LHCN-M2 (cell line): ENCODE measurements at places on chromosomes 7 and 10. TPM values are rescaled to one million over a fixed set of nuclear protein-coding genes. Genes with fewer than 3 reads are reported as not detected.

DNA sequence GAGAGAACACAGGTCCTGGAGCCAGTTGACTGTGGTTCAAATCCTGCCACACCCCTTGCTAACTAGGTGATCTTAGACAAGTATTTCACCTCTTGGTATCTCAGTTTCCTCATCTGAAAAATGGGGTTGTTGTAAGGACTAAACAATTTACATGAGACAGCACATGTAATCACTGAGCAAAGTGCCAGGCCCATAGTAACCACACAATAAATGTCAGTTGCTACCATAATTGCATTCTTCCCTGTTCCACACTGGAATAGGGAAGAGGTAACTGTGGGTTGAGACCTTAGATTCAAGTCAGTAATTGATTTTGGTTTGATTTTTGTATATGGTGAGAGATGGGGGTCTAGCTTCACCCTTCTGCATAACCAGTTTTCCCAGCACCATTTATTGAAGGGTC, 91.4 kb upstream of the PDLIM1 start:
- DNase-seq: no peak

- no peak for DNase-seq
Observed at GRCh38 chr7:32299133-32299702, 191.0 kb downstream of the LSM5 start.

Gene FRMD4A
- total RNA-seq: 34.8 and 39.0 TPM in 2 replicates

GRCh38 chr10:68471063-68471585, 649 bp downstream of the DNA2 start:
- DNase-seq: peak; percentile 4

Gene ABCB4
- not detected in 2 replicates for total RNA-seq

GRCh38 chr10:106775127-106775526, 389.4 kb downstream of the SORCS1 start:
- no peak for DNase-seq

DNA sequence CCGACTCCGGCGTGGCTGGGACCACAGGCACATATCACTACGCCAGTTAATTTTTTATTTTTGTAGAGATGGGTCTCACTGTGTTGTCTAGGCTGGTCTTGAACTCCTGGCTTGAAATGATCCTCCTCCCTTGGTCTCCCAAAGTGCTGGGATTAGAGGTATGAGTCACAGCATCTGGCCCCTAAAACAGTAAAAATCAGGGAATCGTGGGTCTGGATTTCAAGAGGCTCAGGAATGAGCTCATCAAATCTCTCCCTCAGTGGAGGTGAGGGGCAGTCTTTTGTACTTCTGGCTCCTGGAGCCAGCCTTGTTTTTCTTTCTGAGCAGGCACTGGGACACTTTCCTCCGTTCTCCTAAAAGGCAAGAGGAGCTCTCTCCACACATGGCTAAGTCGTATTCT, 32.1 kb upstream of the RHEB start:
- no peak for DNase-seq

- peak; percentile 6 for DNase-seq
Observed at GRCh38 chr7:135098391-135098790, 49.5 kb upstream of the TMEM140 start.

Gene ZNF398
- 14.9 and 17.1 TPM in 2 replicates for total RNA-seq

- peak; percentile 77 for DNase-seq
Observed at GRCh38 chr7:55593515-55594318, 21.4 kb upstream of the VOPP1 start.

DNA sequence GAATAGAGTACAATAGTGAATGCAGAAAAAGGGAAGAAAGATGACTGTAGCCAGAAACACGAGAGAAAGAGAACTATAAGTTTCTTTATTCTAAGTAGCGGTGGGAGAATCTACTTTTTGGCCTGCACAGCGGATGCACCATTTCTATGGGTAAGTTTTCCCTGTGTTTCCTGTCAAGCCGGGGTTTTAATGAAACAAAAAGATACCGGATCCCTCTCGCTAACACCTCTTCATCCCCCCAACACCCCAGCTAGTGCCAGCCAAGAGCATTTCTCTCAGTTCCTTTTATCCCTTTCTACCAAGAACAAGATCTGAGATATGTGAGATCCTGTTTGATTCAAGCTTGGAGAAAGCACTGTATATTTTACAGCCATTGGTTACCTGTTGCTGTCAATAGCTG, 14.7 kb downstream of the PTPRZ1 start:
- DNase-seq: no peak

Gene GHRHR
- not detected in 2 replicates for total RNA-seq

- no peak for DNase-seq
Observed at GRCh38 chr7:43249823-43250145, 137.3 kb downstream of the HECW1 start.

- DNase-seq: no peak
Observed at GRCh38 chr10:1377231-1377630, 321.0 kb downstream of the WDR37 start.

GRCh38 chr10:59950105-59950504, 43.7 kb upstream of the CCDC6 start:
- no peak for DNase-seq

DNA sequence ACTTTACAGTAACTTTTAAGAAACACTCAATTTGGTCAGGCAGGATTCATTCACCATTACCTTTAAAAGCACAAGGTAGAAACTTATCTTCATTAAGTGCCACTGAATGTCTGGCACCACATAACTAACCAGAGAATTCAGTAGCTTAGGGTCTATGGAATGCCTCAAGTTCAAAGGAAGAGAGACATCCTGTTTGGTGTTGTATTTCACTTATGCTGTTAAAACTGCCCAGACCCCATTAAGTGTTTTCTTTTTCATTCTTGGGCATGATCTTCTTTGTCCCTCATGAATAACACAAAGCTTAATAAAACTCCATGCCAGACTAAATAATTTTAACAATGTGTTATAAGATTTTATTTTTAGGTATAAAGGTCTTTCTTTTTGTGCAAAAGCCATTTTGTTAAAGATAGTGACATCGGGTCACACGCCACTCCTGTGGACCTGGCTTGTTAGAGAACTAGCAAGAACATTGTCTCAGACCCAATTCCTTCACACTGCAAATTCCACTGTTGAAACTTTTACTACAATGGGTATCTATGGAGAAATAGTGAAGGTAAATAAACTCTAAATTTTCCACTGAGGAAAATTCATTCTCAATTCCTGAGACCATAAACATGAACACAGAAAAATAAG, 221.0 kb downstream of the TWIST1 start:
- DNase-seq: peak; percentile 50

- no peak for DNase-seq
Observed at GRCh38 chr10:106011250-106011649, 1153.3 kb downstream of the SORCS1 start.

DNA sequence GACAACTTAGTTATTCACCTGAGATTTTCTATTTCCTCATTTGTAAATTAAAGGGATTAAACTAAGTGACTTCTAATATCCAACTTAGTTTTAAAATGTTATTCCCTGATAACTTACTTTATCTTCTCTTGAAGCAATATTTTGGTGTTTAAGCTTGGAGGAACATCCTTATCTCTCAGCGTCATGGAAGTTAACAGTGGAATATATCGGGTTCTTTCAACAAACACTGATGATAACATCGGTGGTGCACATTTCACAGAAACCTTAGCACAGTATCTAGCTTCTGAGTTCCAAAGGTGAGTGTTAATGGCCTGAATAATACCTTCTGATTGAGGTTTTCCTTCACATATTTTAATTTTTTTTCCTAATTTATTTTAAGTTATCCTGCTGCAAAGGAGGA, 14.1 kb downstream of the HSPA14 start:
- DNase-seq: no peak

DNA sequence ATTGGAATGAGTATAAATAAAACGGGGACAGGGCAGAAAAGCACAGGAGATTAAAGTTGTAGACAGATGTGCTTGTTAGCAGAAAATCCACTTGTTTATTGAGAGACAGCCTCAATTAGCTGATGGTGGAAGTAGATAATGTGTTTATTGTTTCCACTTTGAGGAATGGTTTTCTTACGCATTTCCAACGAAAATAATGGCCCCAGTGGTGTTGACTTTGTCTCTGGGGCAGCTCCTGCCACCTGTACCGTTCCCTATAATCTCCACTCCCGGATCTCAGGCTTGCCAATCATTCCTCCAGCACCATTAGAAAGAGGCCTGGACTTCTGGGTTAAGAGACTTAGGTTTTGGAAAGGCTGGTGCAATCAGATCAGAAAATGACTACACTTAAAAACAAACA, 638.7 kb downstream of the PARD3 start:
- DNase-seq: no peak

DNA sequence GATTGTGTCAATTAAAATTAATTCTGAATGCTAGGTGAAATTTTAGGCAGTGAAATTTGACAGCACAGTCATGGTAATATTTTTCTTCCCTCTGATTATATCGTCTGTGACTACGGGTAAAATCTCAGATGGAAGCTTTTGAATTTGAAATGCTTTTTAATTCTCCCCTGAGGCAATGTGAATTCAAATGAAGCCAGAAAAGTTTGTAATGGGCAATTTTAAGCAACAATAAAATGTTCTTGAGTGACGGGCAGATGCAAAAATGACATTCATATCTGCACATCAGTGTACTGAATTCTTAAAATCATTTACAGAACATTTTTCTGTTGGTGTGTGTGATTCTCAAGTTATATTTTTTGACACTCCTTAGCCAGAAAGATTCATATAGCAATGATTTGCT, 134.5 kb downstream of the NSUN6 start:
- DNase-seq: no peak

Gene SEMA3A
- total RNA-seq: 11.8 and 14.7 TPM in 2 replicates

- no peak for DNase-seq
Observed at GRCh38 chr7:133022661-133023060, 59.2 kb downstream of the CHCHD3 start.

Gene GNAT3
- not detected in 2 replicates for total RNA-seq

DNA sequence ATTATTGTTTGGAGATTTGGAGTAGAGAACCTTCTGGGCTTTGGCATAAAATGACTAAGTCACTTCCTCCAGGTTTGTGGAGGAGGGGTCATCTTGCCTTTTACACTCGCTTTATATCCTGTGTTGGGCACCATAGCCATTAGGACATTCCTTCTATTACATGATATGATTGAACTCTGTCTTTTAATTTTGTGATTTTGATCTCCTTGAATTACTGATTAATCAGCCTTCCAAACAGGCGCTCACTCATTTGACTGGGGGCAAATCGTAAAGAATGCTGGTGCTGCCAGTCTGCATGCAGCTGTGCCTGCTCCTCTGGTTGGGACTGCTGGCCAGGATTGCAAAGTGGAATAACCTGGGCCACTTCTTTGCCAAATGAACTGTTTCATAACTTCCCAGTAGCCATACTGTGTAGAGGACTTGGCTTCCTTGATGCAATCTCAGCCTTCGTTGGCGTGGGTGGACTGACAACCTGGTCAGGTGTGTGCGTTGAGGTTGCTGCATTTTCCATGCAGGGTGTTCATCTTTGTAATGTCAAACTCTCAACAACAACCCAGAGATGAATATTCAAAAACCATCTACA, 65.9 kb upstream of the RAB11FIP2 start:
- no peak for DNase-seq

- DNase-seq: no peak
Observed at GRCh38 chr10:79542626-79543025, 17.6 kb downstream of the SFTPA2 start.

- DNase-seq: peak; percentile 89
Observed at GRCh38 chr10:48526011-48526821, 78.7 kb downstream of the ARHGAP22 start.

Gene FEZF1
- total RNA-seq: 0.06 TPM in 1 of 2 replicates, not detected in the other

DNA sequence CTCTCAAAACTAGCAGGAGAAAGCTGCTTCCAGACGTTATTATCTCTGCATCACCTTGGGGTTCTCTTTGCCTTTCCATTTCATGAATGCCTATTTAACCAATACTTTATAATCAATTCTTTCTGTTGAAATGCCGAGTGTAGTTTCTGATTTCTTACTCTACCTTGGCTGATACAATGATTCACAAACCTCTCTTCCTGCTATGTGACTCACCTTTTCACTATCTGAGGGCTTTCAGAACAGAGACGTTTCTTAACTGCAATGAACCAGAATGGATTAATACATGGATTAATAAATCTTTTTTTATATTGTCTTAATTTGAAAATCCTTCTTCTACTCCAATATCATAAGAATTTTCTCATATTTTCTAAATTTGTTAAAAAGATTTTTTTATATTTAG, 46.4 kb upstream of the ZNF746 start:
- no peak for DNase-seq

DNA sequence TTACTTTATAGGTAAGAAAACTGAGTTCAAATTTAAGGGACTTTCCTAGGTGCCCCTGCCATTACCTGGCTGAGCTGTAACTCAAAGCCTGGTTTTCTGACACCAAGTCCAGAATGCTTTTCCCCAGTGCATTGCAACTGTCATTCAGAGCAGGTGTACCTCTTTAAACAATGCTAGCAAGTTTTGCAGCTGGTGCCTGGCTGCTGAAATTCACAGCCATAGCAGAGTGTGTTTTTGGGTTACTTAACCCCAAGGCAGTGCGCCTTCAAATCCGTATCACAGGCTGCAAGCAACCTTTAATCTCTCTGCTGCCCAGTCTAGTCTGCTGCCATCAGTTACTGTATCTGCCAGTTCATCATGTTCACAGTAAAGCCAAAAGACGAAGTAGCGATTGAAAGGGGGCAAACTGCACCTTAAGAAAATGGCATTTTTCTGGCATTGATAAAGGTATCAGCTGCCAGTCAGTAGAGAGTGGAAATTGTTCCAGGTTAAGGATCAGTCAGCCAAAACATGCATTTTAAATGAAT, 265.4 kb downstream of the CSTF2T start:
- no peak for DNase-seq

Gene TLL2
- 0.11 TPM in 1 of 2 replicates, not detected in the other for total RNA-seq

GRCh38 chr7:37284285-37284684, 164.4 kb downstream of the ELMO1 start:
- no peak for DNase-seq

DNA sequence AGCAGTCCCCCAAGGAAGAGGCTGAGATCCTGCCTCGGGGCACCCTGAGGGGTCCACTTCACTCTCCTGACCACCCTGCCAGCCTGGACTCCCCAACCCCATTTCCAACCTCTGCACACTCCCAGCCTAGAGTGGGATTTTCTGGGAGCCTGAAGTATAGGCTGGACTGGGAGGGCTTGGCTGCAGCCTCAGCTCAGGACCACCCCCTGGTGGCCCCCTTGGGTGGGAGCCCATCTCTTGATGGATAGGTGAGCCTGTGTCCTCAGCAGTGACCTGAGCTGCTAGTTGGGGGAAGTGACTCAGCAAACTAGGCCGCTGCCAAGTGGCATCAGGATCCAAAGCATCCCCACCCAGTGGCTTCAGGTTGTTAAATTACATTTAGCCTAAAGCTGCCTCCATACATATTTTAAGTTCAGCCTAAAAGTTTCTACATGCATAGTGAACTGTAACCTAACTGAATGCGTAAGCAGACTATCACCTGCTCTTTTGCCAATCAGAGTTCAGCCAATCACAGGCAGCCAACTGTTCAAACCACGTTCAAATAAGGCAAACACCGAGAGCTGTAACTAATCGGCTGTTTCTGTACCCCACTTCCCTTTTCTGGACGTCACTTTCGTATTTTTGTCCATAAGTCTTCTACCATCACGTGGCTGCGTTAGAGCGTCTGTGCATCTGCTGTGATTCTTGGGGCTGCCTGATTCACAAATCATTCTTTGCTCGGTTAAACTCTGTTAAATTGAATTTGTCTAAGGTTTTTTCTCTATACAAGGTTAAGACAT, 144.0 kb downstream of the PLPP4 start:
- DNase-seq: no peak

- no peak for DNase-seq
Observed at GRCh38 chr10:88131511-88132139, 268.2 kb downstream of the PTEN start.

GRCh38 chr7:43906331-43907010, at the start of gene URGCP:
Gene URGCP, minus strand, starts transcription at chr7:43906596. Its CDS starts 21 bp downstream, at chr7:43906575.
- peak; percentile 43 for DNase-seq

GRCh38 chr7:77727527-77727926, 31.3 kb downstream of the RSBN1L start:
- no peak for DNase-seq

Gene EIF4H
- total RNA-seq: 433 and 448 TPM in 2 replicates

Gene CALML5
- total RNA-seq: not detected in 2 replicates
